ENCODE measurements at places on chromosomes 6 and 20. TPM values are rescaled to one million over a fixed set of nuclear protein-coding genes. Genes with fewer than 3 reads are reported as not detected.

DNA sequence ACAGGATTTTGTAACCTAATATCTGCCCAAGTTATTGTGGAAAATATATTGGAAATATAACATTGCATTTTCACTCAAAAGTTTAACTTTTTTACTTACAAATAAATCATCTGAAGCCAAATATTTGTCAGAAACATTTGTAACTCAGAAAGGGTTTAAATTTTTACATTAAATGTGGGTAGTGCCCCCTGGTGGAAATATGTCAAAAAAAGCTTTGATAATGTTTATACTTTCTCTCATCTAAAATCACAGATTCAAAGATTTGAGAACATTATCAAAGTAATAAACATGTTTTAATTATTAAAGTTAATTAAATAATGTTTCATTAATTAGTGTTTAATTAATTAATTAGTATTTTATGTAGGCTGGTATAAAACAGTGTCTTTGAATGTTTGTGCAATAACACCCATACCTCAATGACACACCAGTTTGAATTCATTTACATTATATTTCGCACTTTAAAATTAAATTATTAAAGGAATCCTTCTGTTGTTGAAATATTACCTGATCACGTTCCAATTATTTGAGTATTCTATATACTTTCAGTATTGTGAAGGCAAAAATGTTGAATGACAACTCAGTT is 320.1 kb upstream of the FKBP1C start:
- DNase-seq, result no peak
- no peaks in the 10 kb centered on the region for H3K27me3 ChIP-seq
- no peak overlapping the region for H3K4me3 ChIP-seq
- no peaks in the 10 kb centered on the region for H3K36me3 ChIP-seq
- H3K27ac ChIP-seq, result no peak overlapping the region
- H3K4me1 ChIP-seq, result no peaks in the 10 kb centered on the region

GRCh38 chr6:139868576-139868975 is 494.1 kb upstream of the CITED2 start:
- H3K27ac ChIP-seq, result no peak overlapping the region
- no peak for DNase-seq
- H3K36me3 ChIP-seq, result no peaks in the 10 kb centered on the region
- no peaks in the 10 kb centered on the region for H3K27me3 ChIP-seq
- H3K4me3 ChIP-seq, result no peak overlapping the region

GRCh38 chr6:74611220-74611619 is 594.6 kb downstream of the COL12A1 start:
- H3K4me1 ChIP-seq, result no peaks in the 10 kb centered on the region
- H3K27ac ChIP-seq, result no peak overlapping the region
- no peak for DNase-seq
- H3K27me3 ChIP-seq, result no peaks in the 10 kb centered on the region

GRCh38 chr20:15332711-15333160 is 995.3 kb upstream of the FLRT3 start:
- no peaks in the 10 kb centered on the region for H3K27me3 ChIP-seq
- H3K4me3 ChIP-seq, result no peak overlapping the region
- no peaks in the 10 kb centered on the region for H3K4me1 ChIP-seq
- DNase-seq, result no peak

DNA sequence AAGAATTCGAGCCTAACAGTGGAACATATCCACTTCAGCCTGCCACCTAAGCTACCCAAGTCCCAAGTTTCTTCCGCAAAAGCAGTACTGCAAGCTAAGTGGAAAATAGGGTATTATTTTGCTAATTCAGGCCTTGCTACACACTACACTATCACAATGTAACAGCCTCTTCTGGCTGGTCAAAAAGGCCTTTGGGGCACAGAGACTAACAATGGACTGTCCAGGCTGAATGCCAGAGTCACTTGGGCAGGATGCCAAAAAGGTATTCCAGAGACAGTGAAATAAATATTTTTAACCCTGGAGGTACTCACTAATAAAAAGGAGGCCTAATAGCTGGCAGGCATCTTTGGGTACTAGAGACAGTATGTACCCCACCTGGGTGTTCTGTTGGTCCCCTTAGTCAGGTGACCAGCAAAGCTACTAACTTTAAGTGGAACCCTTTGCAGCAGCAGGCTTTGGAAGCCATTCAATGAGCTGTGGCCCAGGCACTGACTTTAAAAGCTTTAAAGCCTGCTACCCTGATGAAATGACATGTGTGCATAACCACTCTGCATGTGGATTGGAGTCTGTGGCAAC is 692.1 kb downstream of the HTR1B start:
- no peaks in the 10 kb centered on the region for H3K36me3 ChIP-seq
- no peak overlapping the region for H3K27ac ChIP-seq
- no peak overlapping the region for H3K4me3 ChIP-seq
- no peak for DNase-seq
- no peaks in the 10 kb centered on the region for H3K4me1 ChIP-seq
- no peaks in the 10 kb centered on the region for H3K27me3 ChIP-seq

GRCh38 chr6:114514170-114514569 is 171.3 kb upstream of the HS3ST5 start:
- H3K27me3 ChIP-seq, result no peaks in the 10 kb centered on the region
- DNase-seq, result no peak
- no peak overlapping the region for H3K4me3 ChIP-seq
- H3K4me1 ChIP-seq, result no peaks in the 10 kb centered on the region
- H3K36me3 ChIP-seq, result no peaks in the 10 kb centered on the region

Gene PKHD1
- total RNA-seq, result not detected

Gene IL17A
- total RNA-seq, result not detected

Gene EPPIN
- not detected for total RNA-seq

Gene METTL24
- 0.55 TPM for total RNA-seq

Measured in activated naive CD8-positive, alpha-beta T cell treated with anti-CD3 and anti-CD28 coated beads, Interleukin-2, amount 10 ng/mL, durations not matched to agents 7 days and 5 days (primary cell).